ENCODE measurements at places on chromosomes 7 and 10.
A peak's percentile ranks its signal among the peaks of the same experiment; 100 is the strongest.

- no peak for DNase-seq
Measured at GRCh38 chr7:106166651-106167342, 54.7 kb upstream of the SYPL1 start.

- DNase-seq: no peak
Measured at GRCh38 chr10:15640536-15641085, 79.1 kb downstream of the ITGA8 start.

DNA sequence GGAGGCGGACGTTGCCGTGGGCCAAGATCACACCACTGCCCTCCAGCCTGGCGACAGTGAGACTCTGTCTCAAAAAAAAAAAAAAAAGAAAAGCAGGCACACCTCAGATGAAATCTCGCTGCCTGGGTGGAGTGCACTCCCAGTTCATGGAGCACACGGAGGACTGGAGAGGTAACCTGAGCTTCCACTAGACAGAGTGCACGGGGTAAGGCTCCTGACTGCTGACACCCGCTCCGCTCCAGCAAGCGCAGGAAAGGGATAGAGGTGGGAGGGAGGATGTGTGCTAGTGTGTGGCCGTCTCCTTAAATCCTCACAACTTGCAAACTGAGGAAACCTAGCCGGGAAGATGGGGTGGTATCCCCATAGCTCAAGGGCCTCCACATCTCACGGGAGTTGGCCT lies 50.8 kb downstream of the FAM53B start:
- no peak for DNase-seq

- DNase-seq: no peak
Measured at GRCh38 chr10:92142512-92142911, 148.4 kb downstream of the CPEB3 start.

DNA sequence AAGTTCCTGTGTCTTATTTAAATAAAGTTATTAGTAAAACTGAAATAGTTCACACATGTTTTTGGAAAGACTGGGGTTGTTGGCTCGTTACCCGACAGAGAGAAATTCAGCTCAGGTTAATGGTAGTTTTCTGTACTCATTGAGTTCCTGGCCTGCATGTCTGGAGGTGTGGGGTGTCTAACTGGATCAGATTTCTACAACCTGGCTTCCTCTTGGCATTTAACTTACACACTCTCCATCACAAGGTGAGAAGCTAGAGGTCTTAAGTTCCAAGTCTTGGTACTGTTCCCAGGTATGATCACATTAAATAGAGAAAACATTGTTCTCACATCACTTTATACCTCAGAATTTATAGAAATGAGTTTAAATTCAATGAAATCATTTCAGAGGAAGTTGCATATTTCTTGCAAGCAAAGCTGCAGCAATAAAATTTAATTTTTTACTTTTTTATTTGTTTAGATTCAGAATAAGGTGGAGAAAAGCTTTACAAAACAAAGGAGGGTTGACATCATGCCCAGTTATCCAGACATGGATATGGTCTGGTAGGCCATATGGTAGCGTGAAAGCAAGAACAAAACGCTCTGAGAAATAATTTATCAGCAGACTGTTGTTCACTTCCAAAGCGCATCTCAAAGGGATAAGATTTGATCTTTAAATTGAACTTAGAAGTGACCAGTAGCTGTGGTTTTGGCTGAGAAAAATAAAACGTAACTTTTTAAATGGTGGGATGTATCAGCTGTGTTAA lies 120.6 kb downstream of the GLCCI1 start:
- DNase-seq: no peak

DNA sequence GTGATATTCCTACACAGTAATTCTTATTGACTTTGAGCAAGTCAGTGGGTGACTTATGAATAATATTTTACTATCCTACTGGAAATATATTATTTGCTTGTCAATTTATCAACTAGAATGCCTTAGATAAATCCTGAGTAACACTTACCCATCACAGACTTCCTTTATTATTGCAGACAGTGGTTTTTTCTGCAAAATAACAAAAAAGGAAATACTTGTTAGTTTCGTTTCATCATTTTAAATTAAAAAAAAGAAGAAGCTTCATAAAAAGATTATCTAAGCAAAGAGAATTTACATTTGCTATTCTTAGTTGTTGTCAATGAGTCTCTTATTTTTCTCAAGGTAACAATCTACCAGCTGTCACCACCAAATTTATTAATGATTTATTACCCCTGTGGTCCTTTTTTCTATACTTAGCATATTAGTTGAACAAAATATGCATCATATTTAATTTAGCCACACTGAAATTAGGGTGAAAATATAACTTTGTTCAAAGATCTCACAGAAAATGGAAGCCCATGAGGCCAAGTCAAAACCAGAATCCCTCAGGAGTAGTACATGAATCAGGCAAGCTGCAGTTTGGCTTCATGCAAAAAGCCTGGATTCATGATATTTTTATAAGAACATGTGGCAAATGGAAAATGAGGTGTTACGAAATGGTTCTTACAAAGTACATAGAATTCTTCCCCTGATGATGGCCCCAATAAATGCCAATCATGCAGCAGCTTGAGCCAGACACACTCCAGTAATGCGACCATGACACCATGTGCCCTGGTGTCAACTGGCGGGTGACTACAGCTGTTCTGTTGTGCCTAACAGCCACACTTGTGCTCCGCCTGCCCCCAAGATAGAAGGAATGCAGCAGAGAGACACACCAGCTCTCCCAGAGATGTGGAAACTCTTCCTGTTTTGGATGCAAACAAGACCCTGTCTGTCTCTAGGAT lies 132.6 kb downstream of the ELMO1 start:
- no peak for DNase-seq

- DNase-seq: no peak
Measured at GRCh38 chr10:76729841-76730487, 907.6 kb downstream of the KCNMA1 start.

DNA sequence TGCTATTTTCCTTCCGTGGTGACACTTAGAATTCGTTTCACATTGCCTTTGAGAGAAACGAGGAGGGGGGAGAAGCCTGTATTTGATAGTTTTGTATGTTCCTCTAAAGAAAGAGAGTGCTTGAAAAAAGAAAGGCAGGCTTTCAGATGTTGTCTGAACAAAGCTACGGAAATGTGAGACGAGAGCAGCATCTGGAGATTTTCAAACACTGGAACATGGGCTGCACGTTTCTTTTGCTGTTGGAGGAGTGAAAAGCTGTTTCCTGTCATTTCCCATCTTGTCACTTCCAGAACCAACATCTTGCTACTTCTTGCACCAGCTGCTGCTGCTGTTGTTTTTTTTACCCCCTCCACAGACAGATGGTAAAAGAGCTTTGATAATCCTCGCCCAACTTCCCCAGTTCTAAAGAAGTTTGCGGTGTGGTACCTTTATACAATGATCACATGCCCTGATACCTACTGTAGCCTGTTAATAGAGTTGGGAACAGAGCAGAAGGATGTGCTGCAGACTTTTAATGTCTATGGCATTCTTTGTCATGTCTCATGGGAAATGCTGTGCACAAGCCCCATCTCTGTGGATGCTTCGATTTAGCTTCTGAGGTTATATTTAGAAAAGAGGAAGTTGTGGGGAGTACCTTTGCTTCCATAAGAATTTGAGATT lies 408.1 kb downstream of the AUTS2 start:
- DNase-seq: no peak

DNA sequence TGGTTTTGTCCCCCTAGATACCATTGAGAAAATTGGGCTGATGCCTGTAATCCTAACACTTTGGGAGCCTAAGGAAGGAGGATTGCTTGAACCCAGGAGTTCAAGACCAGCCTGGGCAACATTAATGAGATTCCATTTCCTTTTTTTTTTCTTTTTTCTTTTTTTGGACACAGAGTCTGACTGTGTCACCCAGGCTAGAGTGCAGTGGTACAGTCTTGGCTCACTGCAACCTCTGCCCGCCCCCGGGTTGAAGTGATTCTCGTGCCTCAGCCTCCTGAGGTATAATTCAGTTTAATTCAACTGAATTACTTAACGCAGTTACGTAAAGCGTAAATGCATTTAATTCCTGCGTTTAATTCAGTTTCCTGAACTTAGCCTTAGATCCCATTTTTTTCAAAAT lies 13.3 kb downstream of the CCAR1 start:
- no peak for DNase-seq

DNA sequence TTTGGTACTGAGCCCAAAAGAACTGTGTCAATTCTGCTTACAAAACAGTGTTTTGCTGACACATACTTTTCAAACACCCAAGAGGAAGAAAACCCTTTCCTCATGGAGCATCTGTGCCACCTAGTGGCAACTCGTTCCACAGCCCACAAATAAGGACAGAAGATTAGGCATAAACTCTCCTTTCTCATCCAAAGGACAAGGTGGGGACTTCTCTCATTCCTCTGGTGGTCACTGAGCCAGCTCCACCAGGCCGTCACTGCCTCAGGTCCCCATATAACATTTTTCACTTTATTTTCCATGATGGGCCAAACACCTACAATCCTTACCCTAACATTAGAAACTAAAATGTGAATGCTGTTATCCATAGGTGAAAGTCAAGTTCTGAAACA lies 76.9 kb downstream of the RNF216 start:
- DNase-seq: no peak

DNA sequence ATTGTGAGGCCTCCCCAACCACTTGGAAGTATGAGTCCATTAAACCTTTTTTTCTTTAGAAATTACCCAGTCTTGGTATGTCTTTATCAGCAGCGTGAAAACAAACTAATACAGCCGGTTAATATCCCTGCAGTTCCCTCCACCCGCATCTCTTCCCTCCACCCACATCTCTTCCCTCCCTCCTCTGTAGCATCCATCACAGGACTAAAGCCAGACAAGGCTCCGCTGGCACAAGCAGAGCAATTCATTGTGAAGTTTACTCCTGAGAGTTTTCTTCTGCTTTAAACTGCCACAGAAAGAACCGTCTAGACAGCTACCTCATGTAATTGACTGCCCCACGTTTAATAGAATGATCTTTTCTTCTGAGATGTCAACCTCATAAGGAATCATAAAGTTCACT lies 131.5 kb downstream of the KIAA1217 start:
- no peak for DNase-seq

DNA sequence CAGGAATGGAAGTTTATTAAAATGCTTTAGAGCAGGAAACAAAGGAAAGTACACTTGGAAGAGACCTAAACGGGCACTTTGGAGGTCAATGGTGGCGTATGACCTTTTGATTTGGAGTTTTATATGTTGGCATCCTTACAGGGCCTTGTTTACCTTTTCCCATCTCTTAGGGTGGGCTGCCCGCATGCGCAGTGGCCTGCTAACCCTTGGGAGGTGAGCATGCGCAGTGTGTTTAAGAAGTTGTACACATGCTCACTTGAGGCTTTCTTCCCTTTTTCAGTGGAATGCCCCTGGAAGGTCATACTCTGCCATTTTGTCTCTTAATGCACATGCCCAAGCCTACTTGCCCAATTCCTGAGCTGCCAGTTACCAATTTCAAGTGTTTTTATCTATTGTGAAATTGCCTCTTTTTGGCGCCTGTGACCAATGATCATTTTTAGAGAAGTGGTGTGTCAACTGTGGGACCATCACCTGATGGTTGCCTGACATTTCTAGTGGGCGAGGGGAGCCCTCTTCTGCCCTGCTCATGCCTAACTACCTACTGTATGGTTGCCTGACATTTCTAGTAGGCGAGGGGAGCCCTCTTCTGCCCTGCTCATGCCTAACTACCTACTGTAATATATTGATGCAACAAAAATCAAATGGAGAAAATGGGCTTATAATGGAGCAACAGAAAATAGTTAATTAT lies 138.0 kb downstream of the PPP1R9A start:
- no peak for DNase-seq

- DNase-seq: peak; percentile 13
Measured at GRCh38 chr10:24552346-24553016, 171.2 kb downstream of the ARHGAP21 start.

DNA sequence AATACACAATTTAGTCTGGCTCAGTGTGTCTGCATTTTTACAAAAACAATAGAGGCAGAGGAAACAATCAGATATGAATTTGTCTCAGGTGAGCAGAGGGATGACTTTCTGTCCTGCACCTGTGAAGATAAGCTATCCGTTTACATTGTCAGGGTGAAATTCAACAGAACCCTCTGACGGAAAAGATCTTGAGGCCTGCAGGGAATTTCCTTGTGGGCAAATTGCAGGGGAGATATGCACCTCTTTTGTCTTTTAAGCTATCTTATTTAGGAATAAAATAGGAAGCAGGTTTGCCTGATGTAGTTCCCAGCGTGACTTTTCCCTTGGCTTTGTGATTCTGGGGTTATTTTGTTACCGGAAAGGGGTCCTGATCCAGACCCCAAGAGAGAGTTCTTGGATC lies 325.1 kb downstream of the GALNT17 start:
- no peak for DNase-seq

DNA sequence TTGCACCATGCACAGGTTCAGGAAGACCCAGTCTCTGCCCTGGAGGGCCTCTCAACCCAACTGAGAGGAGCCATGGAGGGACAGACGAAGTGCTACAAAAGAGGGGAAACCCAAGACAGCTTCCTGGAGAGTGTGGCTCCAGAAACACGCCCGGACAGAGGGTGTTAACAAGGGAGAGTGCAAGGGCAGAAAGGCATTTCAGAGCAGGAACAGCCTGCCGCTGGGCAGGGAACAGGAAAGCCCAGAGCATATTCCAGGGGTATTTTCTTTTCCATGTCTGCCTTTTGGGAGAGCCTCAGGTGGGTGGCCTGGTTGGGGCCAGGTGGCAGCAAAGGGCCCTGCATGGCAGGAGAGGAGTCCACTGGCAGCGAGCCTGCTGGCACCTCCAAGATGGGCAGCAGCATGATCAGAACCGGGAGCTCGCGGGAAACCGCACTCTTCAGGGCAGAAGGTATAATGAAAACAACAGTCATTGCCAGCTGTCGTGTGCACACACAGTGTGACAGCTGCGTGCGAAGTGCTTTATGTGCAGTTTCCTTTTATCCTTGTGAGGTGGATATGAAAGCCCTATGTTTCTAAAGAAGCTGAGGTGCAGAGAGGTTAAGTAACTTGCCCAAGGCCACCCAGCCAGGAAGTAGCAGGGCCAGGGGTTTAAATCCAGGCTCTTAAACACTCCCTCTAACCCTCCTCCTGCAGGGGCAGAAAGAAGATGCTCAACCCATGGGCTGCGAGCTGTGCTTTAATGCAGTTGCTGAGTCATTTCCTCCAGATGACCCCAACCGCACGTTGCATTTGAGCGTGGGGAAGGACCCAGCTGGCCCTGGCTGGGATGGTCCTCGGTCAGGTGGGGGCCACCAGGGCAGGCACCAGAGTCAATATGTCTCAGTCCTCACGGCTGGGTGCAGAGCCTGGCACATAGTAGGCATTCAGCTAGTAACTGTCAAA lies 128.6 kb downstream of the OAT start:
- no peak for DNase-seq

- DNase-seq: no peak
Measured at GRCh38 chr10:2944788-2945187, 122.6 kb upstream of the PFKP start.

GRCh38 chr10:44352316-44353127 lies 32.4 kb downstream of the CXCL12 start:
- no peak for DNase-seq
